IMR-90 (cell line): ENCODE measurements at places on chromosomes 3 and 15. TPM values are rescaled to one million over a fixed set of nuclear protein-coding genes. Genes with fewer than 3 reads are reported as not detected.
A peak's percentile ranks its signal among the peaks of the same experiment; 100 is the strongest.

The XCR1 gene
- total RNA-seq: not detected in 2 replicates

The GXYLT2 gene
- 11.1 and 11.4 TPM in 2 replicates for total RNA-seq

The TMEM39A gene
- 88.6 and 117 TPM in 2 replicates for total RNA-seq

The CHRFAM7A gene
- total RNA-seq: 0.18 TPM in 1 of 2 replicates, not detected in the other

The PSMA4 gene
- total RNA-seq: 208 and 344 TPM in 2 replicates

The IL5RA gene
- total RNA-seq: not detected in 2 replicates

The KNG1 gene
- total RNA-seq: not detected in 2 replicates

The TSEN2 gene
- total RNA-seq: 14.2 and 15.0 TPM in 2 replicates

The CFAP161 gene
- not detected in 2 replicates for total RNA-seq

The PLSCR2 gene
- not detected in 2 replicates for total RNA-seq

The WWTR1 gene
- 30.3 and 38.9 TPM in 2 replicates for total RNA-seq

DNA sequence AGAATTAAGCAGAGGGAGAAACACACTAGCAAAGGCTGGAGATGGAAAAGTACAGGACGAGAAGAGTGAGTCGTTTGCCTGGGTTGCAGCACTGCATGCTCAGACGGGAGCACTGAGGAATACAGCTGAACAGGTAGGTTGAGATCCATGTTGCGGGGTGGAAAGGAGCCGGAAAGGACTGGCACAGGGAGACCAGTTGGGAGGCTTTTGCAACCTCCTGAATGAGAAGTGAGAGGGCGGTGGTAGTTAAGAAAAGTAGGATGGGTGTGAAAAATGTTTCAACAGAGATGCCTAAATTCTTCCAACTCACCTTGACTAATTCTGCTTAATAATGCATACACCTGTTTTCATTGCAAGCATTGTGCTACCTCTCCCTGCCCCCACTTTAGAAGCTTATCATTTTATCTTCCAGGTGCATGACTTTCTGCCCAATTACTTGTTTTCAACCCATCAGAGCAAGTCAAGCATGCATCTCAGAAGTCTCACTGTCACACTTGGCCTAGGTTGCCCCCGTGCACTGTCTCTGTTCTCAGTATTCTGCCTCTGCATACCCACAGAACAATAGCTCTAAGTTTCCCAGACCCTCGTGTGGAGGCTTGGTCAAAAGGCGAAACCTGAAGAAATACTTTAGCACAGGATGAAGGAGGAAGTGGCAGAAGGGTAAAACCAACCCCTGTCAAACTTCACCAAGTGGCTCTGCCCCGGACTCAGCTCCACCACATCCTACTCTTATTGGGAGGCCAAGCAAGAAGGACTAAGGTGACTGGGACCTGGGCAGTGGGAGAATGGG is 199.3 kb upstream of the BCL6 start:
- no peak for DNase-seq

GRCh38 chr15:37900326-37901221 is 33.9 kb upstream of the TMCO5A start:
- DNase-seq: peak; percentile 84

- DNase-seq: no peak
Measured at GRCh38 chr3:123343296-123344174, 105.4 kb downstream of the ADCY5 start.

GRCh38 chr15:80325206-80325605 is 73.2 kb upstream of the CTXND1 start:
- DNase-seq: no peak

- DNase-seq: no peak
Measured at GRCh38 chr3:71037775-71038174, 545.8 kb downstream of the FOXP1 start.

GRCh38 chr15:57307527-57308169 is 68.7 kb upstream of the CGNL1 start:
- no peak for DNase-seq

GRCh38 chr15:63675263-63675662 is 78.1 kb downstream of the FBXL22 start:
- DNase-seq: no peak

DNA sequence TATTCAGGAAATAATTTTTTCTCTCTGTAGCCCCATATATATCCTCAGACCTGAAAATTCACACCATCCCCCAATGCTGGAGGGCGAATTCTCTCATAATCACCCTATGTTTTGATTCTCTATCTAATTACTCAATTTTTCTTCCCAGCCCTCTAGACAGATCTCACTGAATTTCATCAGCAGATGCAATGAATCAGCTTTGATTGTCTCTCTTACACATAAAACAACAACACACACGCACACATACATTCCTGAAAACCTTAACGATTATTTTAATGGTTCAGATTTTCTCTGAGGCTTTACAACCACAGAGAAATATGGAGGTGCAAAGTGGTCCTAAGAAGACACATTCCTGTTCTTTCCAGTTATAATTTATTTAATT is 11.1 kb downstream of the RBMS3 start:
- no peak for DNase-seq

GRCh38 chr3:3586843-3587646 is 212.2 kb upstream of the LRRN1 start:
- no peak for DNase-seq

GRCh38 chr3:129358177-129358771 is 70.2 kb downstream of the EFCAB12 start:
- no peak for DNase-seq

DNA sequence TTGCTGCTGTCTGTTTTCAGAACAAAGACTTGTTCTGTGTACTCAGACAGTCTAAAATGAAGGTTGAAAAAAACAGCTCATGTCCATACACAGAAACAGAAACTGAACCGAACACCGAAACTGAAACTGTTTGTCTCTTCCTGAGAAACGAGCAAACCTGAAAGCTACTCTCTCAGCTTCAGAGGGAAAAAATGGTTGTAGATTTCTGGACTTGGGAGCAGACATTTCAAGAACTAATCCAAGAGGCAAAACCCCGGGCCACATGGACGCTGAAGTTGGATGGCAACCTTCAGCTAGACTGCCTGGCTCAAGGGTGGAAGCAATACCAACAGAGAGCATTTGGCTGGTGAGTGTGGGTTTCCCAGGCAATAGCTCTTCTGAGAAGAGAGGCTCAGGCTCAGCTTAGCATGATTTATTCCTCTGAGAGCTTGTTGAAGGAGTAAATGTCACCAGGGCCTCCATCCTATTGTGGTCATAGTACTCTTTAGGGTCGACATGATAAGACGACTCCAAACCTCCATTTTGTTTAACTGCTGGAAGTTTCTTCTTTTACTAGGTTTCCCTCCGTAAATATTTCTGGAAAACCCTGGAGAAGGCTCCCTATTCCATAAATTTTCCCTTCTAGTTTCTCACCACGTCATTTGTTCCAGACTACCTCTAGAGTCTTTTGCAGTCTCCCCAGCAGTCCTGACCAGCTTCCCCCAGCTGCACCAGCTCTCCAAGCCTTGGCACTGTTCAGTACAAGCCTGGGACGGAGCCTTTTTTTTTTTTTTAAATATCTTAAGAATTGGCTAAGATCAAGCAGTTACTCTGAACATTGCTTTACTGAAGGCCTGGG is at the start of gene RTP4:
RTP4 (plus strand) TSS at position 135 of the 838 bp plus-strand sequence; CDS start at position 192, 57 bp downstream.
- DNase-seq: peak; percentile 10

DNA sequence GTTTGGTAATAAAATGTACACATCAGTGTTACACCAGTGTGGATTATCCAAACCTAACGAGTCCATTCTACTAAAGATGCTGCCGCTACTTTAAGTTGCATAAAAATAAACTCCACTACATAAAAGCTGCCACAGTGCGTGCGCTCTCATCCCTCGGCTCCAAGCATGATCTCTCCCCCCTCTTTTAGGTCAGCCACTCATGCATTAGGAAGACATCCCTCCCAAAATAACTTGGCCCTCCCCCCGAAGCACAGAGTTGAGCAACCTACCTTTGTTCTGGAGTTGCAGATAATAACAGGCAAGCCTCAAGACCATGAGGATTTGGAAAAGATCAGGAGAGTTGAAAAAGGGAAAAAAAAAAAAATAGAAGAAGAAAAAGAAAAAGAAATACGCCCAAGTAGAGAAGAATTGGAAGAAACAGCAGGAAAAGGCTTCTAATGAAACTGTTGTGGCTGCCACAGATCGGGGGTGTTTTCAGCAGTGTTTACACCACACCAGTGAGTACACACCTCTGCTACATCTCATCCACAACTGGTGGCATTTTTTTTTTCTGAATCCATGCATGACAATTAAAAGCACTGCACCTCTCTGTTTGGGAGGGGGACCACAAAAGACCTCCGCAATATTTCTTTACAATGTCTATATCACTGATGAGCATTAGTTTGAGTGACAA is 339.2 kb downstream of the FOXP1 start:
- peak; percentile 67 for DNase-seq

DNA sequence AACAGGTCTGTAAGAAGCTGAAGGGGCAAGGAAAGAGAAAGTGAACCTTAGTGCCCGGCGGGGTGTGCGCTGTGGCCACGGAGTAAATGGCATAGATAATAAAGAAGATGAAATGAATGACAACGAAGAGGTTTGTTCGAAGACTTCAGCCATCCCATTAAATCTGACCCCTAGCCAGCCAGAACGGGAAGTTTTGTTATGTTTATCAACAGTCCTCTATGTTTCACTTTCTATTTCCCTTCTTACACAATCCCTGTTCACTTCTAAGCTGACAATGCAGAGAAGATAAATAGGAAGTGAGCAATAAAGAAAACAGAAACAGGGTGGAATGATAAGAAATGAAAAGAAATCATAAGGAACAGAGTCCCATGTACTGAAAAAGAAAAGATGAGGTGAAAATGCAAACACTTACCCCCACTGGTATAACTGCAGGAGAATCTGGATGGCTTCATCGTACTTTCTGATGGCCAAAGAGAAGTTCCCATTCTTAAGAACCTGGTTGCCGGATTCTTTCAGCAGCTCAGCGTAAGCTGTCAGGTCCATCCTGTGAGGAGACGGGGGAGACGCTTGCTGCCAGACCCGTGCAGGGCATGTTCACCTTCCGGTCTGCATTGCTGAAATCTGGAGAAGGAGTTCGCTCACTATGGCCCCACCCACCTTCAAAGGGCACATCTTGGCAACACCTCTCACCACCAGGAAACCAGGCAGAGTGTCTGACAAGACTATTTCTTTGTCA is 36.8 kb downstream of the TRANK1 start:
- DNase-seq: peak; percentile 81

GRCh38 chr3:129611812-129612533 is 5.5 kb upstream of the PLXND1 start:
- peak; percentile 49 for DNase-seq

DNA sequence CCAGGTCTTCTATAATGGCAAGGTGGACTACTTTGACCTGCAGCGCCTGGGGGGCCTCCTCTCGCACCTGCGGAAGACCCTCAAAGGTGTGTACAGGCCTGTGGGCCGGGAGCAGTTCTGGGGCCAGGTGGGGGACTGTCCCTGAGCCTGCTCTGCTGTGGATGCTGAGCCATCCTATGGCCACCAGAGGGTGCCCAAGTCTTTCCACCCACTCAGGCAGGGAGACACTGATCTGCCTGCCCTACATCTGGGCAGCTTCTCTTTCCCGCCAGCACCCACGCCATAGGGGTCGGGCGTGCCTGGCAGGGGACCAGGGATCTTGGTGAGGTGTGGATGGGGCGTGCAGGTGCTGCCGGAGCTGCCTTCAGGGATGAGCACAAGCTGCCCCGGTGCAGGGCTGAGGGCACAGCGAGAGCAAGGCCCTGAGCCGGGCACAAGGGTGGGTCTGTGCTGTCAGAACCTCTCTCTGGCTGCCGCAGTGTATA is 14.1 kb downstream of the RNF123 start:
- peak; percentile 62 for DNase-seq

GRCh38 chr3:54772746-54773145 is 155.1 kb downstream of the LRTM1 start:
- DNase-seq: no peak

GRCh38 chr3:11053926-11054503 is 61.5 kb downstream of the SLC6A1 start:
- no peak for DNase-seq

DNA sequence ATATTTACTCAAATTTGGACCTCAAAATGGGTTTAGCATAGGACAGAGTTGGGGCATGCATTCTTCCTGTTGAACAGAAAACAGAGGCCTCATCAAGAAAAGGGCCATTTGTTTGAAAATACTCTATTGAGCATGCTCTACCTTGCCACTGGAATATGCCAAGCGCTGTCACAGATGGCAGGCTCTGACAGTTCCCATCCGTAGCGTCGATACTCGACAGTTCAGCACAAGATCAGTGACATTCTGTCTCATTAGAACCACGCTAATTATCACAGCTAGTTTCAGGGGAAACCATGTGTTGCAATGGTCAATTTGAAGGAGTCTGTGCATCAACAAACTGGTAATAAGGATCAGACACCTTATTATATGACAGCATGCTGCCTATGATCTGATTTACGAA is 54.5 kb downstream of the SATB1 start:
- DNase-seq: no peak

DNA sequence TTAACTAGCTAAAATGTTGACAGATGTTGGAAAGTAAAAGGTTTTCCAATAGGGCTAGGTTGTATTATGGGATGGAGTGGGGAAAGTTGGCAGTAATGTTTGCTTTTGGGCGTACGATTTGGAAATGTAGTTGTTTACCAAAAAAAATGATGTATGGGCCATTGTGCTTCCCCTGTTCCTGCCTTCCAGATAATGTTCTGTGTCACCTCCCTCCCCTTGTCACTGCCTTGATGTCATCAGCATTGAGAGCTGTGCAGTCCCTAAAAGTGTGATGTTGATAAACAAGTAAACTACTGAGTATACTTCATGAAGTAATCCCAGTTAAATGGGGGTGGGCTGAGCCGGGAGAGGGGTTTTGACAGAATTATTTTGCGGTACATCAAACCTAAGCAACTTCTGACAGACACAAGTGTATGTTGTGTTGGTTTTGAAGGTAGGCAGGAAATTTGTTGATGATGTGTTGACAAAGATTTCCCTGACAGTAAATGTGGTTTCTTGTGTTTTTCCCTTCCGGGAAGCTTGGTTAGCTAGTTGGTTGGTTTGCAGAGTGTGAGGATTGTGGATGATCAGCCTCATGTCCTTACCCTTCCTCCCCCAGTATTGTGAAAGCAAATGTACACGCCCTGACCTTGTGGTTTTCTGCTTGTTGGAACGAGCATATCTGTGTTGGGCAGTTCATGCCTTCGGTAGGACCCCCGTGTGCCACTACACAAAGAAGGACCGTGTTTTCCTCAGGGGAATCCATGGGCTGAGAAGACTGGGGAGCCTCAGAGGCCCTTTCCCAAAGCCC is 87.3 kb downstream of the PGPEP1L start:
- DNase-seq: no peak

- DNase-seq: peak; percentile 69
Measured at GRCh38 chr3:149152420-149152819, 23.0 kb downstream of the HPS3 start.

- peak; percentile 89 for DNase-seq
Measured at GRCh38 chr15:74396445-74397238, 29.2 kb upstream of the CYP11A1 start.
